ENCODE measurements at places on chromosomes 11 and 22.

- DNase-seq, result no peak
Measured at GRCh38 chr22:36797911-36798673, 18.7 kb downstream of the PVALB start.

DNA sequence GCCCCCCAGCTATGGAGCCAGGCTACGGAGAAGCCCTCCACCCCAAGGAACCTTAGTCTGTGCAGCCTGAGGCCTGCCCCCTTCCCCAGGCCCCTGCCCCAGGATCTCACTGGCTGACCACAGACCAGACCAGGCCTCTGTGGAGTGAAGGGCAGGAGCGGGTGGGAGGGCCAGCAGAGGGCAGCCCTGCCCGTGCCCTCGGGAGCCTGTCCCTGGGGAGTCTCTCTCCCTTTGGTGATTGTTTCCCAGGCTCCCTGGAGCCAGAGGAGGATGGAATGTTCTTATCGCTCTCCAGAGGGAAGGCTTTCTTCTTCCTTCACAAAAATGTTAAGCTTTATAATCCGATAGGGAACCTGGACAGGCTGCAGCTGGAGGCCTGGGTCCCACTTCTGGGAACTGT, 455.3 kb downstream of the SOX6 start:
- DNase-seq, result no peak

DNA sequence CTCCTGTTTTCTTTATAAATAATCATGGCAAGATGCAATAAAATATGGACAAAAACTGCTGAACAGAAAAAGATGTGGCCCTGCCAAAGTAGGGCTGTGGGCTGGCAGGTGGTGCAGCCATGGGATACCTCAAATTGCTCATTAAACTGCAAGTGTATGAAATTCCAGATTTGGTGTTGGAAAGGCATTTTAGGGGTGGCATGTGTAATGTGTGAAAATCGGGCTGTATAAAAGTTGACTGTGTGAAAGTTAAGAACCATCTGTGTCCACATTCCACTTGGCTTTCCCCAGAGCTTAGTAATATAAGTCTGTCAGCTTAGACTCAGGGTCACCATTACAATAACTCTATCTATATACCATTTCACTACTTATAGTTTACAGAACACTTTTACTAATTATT, 34.8 kb upstream of the FZD4 start:
- no peak for DNase-seq

- DNase-seq, result no peak
Measured at GRCh38 chr11:67007126-67007525, 15.8 kb upstream of the SYT12 start.

- DNase-seq, result no peak
Measured at GRCh38 chr11:68457216-68457897, 3.2 kb upstream of the PPP6R3 start.

DNA sequence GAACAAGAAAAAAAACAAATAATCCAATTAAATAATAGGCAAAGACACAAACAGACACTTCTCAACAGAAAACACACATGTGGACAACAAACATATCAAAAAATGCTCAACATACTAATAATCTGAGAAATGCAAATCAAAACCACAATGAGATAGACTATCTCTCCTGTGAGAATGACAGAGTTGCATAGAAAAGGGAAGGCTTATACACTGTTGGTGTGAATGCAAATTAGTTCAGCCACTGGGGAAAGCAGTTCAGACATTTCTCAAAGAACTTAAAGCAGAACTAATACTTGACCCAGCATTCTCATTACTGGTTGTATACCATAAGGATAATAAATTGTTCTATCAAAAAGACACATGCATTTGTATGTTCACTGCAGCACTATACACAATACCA, 637.8 kb upstream of the LUZP2 start:
- no peak for DNase-seq

- no peak for DNase-seq
Measured at GRCh38 chr11:33536178-33536577, 164.4 kb downstream of the C11orf91 start.

- no peak for DNase-seq
Measured at GRCh38 chr11:33444835-33445594, 187.8 kb downstream of the HIPK3 start.

GRCh38 chr22:26501996-26502395, 10.3 kb downstream of the TFIP11 start:
- DNase-seq, result no peak

GRCh38 chr22:48889887-48890692, 937.6 kb downstream of the BRD1 start:
- peak; percentile 29 for DNase-seq

GRCh38 chr11:122102426-122102825, 13.6 kb downstream of the BLID start:
- no peak for DNase-seq

DNA sequence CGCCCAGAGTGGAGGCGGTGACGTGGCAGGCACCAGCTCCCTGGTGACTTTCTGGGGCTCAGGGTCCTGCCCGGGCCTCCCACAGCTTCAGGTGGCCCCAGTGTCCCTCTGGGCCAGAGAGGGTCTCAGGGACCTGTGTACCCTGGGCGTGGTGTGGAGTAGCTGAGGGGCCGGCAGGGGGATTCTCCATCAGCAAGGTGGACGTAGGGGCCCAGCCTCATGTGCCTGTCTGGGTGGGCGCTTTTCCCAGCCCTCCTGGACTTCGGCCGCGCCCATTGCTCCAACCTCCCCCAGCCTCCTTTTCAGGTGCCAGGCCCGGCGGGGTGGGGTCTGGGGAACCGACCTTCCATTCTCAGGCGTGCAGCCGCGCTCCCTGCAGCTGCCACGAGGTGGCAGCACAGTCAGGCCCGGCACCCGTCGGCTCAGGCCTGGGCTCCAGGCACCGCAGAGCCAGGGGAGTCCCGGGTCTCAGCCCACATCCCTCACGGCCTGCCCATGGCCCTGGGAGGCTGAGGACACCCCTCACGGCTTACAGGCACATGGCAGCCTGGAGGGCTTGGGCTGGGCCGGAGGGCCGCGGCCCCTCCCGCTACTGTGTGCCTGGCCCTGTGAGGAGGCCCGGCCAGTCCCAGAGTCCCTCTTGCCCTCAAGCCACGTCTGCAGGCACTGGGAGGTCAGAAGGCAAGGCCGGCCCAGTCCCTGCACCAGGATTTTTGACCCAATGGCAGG, 19.9 kb upstream of the MUC5B start:
- DNase-seq, result peak; percentile 62

DNA sequence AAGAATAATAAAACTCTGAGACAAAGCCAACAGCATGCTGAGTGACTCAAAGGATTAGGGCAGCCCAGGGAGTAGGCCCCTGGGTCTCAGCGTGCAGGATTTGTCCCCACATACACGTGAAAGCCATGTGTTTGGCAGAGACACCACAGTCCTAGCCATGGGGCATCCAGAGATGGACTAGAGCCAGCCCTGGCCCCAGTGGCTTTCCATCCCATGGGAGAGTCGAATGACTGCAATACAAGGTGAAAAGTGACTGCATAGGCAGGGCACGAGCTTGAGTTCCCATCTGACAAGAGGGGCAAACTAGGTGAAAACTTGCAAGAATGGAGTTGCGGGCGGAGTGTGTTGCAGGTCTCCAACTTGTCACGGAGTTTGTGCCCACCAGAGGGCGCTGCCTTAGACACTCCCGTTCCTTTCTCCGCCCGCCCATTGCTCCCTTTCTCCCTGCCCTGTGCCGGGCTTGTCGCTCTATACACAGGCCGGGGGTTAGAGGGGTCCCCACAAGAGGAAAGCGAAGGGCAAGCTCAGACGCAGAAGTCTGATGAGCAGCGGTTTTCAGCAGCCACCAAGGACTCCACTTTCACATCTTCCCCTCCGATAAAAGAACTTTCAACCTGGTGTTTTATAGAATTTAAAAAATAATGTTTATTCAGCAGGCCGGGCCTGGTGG, 24.2 kb downstream of the TSKU start:
- DNase-seq, result no peak

GRCh38 chr11:11237070-11237832, 115.8 kb downstream of the CSNK2A3 start:
- DNase-seq, result no peak

DNA sequence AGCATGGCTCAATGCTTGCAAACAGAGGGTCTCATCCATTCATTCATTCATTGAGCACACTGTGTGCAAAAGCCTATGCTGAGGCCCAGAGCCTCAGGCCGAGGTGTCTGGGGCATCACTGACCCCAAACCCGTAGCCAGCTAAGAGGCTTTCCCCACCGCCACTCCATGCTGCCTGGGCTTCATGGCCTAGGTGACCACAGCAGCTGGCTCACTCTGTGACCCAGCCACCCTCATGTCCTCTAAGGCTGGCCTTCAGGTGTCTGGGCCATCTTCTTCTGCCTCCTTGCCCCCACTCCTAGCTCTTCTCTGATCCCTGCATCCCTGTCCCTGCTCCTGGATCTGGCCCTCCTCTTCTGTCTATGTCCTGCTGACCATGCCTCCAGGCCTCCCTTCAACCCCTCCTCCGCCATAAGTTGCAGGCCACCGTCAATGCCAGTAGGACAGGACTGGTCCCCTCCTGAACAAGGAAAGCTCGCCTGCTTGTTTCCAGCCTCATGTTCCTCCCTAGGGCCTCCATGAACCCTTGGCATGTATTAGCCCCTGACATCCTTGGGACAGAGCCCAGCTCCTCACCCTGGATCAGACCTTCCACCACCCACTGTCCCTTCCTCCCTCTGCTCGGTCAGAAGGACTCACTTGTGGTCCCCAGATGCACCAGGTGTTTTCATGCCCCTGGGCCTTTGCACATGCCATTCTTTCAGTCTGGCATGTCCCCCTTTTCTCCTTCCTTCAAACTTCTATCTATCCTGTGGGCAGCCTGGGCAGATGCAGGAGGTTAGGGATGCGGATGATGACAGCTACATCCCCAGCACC, 92.8 kb downstream of the MYEOV start:
- no peak for DNase-seq

DNA sequence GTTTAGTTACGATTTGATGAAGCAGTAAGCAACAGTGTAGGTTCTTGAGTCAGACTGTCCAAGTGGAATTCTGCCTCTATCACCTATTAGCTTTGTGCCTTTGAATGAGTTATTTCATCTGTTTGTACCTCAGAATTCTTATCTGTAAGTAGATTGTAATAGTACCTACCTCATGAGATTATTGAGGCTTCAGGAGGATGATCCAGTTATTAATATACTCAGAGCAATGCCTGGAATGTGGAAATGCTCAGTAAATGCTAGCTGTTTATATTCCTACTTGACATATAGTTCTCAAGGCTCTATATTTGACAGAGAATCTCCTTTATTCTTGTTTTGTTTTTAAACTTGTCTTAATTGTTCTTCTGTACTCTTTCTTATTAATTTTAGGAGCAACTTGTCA, 70.1 kb downstream of the SFI1 start:
- DNase-seq, result no peak

DNA sequence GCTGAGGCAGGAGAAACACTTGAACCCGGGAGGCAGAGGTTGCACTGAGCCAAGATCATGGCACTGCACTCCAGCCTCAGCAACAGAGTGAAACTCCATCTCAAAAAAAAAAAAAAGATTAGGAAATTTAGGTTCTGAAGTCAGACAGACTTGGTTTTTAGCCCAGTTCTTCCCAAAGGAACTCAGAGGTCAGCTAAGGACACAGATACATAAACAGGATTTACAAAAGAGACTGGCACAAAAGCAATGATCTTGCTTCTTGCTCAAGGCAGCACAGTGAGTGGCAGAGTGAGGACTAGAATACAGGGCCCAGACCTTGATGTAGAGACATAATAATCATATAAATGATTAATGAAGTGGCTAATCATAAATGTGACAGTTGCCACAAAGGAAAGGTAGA, 25.4 kb upstream of the RRAS2 start:
- no peak for DNase-seq

DNA sequence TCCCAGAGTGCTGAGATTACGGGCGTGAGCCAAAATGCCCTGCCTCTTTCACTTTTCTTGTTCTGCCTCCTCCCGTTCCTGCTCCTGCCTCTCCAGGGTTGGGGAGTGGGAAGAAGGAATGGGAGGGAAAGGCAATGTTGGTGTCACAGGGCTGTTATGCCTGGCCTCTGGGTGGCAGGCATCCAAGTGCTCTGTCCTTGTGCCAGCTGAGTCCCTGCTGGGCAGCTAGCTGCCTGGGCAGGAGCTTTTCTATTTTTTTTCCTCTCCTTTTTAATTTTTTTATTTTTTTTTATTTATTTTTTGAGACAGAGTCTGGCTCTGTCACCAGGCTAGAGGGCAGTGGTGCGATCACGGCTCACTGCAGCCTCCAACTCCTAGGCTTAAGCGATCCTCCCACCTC, 4.1 kb upstream of the SAC3D1 start:
- no peak for DNase-seq

GRCh38 chr22:16847271-16847670, 22.1 kb upstream of the XKR3 start:
- DNase-seq, result no peak

GRCh38 chr11:67996622-67997474, 7.0 kb downstream of the UNC93B1 start:
- peak; percentile 73 for DNase-seq

- no peak for DNase-seq
Measured at GRCh38 chr11:44621140-44621681, 55.7 kb downstream of the CD82 start.

- DNase-seq, result no peak
Measured at GRCh38 chr11:62647609-62648005, 1.2 kb upstream of the GANAB start.

GRCh38 chr11:31786996-31787685, 24.0 kb downstream of the PAX6 start:
- DNase-seq, result no peak

GRCh38 chr22:47154621-47155081, 392.2 kb downstream of the TBC1D22A start:
- DNase-seq, result no peak

DNA sequence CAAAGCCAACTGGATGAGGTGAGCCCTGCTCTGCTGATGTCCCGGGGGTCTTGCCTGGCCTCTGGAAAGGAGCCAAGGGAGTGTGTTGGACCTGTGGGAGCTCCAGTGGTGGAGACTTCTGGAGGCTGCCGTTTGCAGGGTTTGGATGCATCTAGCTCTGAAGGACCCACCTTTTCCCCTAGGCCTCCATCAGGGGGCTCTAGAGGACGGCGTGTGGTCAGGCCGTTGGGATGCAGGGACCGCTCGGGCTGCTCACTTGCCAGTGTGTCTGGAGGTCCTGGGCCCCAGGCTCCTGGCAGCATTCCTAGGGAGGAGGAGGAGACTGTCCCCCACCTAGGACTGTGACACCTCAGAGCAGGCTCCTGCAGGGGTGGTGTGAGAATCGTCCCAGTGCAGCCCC, 58.3 kb downstream of the PRDM11 start:
- DNase-seq, result no peak

DNA sequence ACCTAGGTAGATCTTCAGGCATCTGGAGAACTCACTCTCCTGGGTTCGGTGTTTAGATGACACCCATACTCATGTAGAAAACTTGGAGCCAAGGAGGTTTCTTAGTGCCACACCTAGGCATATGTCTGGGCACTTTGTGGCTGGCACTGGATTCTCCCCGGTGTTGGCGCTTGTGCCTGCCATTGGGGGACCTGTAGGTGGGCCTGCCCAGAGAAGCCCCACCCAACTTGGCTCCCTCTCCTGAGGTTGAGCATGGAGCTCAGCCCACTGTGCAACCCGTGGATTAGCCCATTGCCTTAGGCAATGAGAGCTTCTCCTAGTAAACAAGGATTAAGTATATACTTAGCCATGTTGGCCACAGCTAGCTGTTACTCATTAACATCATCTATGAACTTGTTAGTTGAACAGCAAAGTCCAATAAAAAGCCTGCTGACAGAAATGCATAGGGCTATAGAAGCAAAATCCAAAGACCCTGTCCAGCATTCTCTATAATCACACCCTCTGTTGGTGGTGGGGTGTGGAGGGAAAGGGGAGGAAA, 335.5 kb upstream of the CHORDC1 start:
- peak; percentile 26 for DNase-seq

- DNase-seq, result peak; percentile 15
Measured at GRCh38 chr11:117902001-117902845, 25.8 kb upstream of the FXYD6 start.

GRCh38 chr11:96329419-96329818, 13.6 kb downstream of the MAML2 start:
- DNase-seq, result no peak

GRCh38 chr11:93972790-93973189, 48.4 kb upstream of the HEPHL1 start:
- DNase-seq, result no peak

All from RWPE2 (cell line).